ENCODE measurements at places on chromosomes 13 and 19.

GRCh38 chr19:32406161-32407003 lies 812 bp downstream of the DPY19L3 start:
- DNase-seq = no peak

GRCh38 chr19:33691030-33691427 lies 69.3 kb downstream of the CHST8 start:
- no peak for DNase-seq

GRCh38 chr13:31699650-31700049 lies 39.7 kb upstream of the RXFP2 start:
- DNase-seq = no peak

DNA sequence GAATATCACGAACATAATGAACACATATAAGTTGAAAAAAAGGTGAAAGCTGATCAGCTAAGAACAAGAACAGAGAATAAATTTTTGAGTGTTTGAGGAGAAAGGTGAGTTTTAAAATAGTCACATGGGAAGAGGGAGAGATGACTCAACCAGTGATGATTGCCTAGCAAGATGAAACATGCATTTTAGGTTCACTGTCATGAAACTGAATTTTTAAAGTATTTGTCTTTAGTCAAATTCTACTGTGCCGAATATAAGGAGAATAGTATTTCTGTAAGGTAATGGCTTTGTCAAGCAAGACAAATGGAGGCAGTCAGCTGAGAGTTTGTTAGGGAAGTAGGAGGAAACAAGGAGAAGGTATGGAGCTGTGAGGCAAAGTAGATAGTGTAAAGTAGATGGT lies 2557.4 kb downstream of the PCDH9 start:
- DNase-seq = no peak

- no peak for DNase-seq
Observed at GRCh38 chr13:51961493-51962403, 49.5 kb downstream of the ATP7B start.

- no peak for DNase-seq
Observed at GRCh38 chr19:18809149-18809868, 18.2 kb upstream of the COMP start.

DNA sequence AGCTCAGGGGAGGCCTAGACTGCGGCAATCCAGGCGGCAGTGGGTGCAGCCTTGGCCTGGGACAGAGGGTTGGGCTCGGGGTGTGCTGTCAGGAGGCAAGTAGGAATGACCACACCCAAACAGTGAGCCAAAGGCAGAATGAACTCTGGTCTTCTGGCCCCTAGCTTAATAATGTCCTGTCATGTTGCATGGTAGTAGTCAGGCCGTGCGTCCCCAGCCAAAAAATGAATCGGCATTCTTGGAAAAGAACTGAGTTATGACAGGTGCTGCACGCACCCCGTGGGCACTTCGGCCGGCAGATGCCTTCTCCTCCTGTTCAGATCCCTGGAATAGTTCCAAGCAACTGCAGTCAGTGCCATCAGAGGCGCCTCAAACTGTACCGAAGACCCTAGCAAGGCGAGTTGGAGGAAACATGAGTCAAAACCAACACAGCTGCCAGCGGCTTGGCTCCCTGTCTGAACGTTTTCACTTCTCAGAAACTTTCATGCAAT lies 55.9 kb downstream of the ATP7B start:
- no peak for DNase-seq

DNA sequence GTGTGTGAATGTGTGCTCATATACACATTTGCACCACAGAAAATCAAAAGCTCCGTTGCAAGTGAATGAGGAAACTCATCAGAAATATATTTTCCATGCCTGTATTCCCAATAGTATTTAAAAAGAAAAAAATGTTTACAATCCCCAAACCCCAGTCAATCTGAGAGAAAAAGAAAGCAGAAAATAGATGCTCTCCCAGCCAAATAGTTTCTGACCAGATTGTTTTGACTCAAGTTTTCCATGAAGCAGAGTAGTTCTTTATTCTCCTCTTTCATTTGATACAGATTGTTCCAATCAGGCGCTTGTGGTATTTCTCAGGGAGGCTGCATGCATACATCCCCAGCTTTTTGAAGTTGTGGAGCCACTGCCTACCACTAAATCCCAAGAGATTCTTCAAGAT lies 110.6 kb downstream of the STARD13 start:
- no peak for DNase-seq

DNA sequence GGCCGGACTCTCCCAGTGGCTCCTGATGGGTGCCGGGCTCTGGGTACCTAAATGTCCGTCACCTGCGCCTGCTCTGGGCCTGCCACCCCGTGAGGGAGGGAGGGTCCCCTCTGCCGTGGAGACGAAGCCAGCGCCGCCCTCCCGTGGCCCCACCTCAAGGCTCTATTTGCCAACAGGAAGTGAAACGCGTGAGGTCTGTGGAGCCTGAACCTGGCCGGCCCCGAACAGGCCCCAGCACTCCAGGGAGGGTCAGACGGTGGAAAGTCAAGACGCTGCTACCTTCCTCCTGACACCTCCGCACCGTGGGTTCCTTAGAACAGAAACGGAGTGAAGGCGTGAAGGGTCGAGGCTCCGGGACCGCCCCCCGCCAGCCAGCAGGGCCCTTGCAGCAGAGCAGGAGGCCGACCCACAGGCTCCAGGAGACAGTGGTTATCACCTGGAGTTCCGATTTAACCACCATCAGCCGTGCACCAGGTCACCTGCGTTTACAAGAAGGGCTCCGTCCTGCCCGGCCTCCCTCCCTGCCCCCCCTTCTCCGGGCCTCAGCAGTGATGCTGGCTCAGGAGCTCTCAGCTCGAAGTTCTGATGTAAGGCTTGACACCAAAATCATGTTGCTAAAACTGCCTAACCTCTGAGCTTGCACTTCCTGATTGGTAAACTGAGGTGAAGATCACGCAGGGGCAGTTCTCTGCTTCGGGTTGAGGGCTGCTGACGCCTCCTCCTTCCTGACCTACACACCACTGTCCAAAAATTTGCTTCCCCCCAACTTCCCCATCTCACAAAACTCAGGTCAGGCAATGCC lies 50.9 kb upstream of the C13orf46 start:
- DNase-seq = no peak

DNA sequence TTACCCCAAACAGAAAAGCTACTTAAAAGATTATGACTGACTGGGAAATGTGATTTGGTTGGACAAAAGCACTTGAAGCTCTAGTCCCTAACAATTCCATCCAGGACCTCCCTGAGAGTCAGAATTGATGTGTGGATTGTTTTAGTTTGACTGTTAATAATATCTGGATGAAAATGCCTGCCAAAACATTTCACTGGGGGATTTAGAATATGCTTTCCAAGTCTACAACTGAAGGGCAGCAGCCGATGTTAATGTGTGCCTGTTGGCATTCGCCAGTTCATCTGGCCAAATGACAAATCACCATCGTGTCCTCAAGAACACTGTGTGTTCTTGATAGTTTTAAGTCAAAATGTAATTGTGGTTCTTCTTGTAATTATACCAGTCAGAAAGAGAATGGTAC lies 76.0 kb upstream of the TSC22D1 start:
- no peak for DNase-seq

DNA sequence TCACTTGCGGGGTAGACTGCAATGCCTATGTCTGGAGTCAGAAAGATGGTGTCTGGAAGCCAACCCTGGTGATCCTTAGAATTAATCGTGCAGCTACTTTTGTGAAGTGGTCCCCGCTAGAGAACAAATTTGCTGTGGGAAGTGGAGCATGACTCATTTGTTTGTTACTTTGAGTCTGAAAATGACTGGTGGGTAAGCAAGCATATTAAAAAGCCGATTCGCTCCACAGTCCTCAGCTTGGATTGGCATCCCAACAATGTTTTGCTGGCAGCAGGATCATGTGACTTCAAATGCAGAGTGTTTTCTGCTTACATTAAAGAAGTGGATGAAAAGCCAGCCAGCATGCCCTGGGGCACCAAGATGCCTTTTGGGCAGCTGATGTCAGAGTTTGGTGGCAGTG lies 9.5 kb upstream of the ERVV-1 start:
- no peak for DNase-seq

- no peak for DNase-seq
Observed at GRCh38 chr19:4991538-4991937, 22.6 kb downstream of the KDM4B start.

GRCh38 chr19:46180701-46181387 lies 32.8 kb downstream of the IGFL2 start:
- no peak for DNase-seq

GRCh38 chr13:40624986-40625385 lies 41.5 kb downstream of the FOXO1 start:
- DNase-seq = no peak

- no peak for DNase-seq
Observed at GRCh38 chr13:71378961-71379905, 487.8 kb downstream of the DACH1 start.

GRCh38 chr19:39816287-39817048 lies 17.5 kb downstream of the DYRK1B start:
- no peak for DNase-seq

- DNase-seq = no peak
Observed at GRCh38 chr13:95100525-95101433, 200.5 kb downstream of the ABCC4 start.

GRCh38 chr13:61810065-61810464 lies 394.4 kb upstream of the PCDH20 start:
- DNase-seq = no peak

- no peak for DNase-seq
Observed at GRCh38 chr13:97568850-97569249, 134.9 kb downstream of the RAP2A start.

GRCh38 chr13:30856005-30856790 lies 49.9 kb upstream of the MEDAG start:
- no peak for DNase-seq

GRCh38 chr19:4197625-4198466 lies 15.4 kb downstream of the ANKRD24 start:
- no peak for DNase-seq

Measured in effector CD8-positive, alpha-beta T cell (primary cell).